ENCODE measurements at places on chromosomes 1 and 21. TPM values are rescaled to one million over a fixed set of nuclear protein-coding genes. Genes with fewer than 3 reads are reported as not detected.
A peak's percentile ranks its signal among the peaks of the same experiment; 100 is the strongest.

TTLL10 gene
- total RNA-seq: 2.5 TPM

SPATA21 gene
- not detected for total RNA-seq

OPTC gene
- total RNA-seq: not detected

DENND2C gene
- 1.1 TPM for total RNA-seq

RNF2 gene
- total RNA-seq: 18.4 TPM

MTMR11 gene
- total RNA-seq: 0.73 TPM

PM20D1 gene
- 1.1 TPM for total RNA-seq

COL11A1 gene
- total RNA-seq: not detected

GRCh38 chr1:38859561-38860453, at the start of gene RRAGC:
RRAGC (minus strand) TSS chr1:38859772; CDS start chr1:38859646, 126 bp downstream.
- DNase-seq: peak; percentile 97

DNA sequence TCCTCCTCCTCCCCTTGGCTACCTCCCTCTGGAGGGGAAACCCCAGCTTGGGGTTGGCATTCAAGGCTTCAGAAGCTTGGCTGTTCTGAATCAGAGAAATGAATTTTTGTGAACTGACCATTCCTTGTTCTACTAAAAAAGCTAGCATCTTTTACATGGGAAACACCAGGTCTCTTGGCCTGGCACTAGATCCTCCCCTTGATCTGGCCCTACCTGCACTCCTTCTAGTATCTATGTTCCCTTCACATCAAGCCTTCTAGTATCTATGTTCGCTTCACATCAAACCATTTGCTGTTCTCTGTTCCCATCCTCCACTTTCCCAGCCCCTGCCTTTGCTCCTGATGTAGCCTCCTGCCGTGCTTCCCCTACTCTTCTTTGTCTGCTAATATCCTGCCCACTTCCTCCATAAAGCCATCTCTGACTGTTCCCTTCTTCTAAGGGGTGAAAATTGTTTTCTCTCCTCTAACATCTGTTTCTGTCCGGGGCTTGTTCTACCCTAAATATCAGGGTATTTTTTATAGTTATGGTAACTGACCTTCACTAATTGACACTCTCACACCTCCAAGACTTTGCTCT, 25.8 kb downstream of the FAM151A start:
- DNase-seq: no peak

GRCh38 chr1:53306168-53306567, 21.7 kb downstream of the LRP8 start:
- no peak for DNase-seq

GRCh38 chr21:42665026-42665425, 11.6 kb downstream of the PDE9A start:
- DNase-seq: no peak

DNA sequence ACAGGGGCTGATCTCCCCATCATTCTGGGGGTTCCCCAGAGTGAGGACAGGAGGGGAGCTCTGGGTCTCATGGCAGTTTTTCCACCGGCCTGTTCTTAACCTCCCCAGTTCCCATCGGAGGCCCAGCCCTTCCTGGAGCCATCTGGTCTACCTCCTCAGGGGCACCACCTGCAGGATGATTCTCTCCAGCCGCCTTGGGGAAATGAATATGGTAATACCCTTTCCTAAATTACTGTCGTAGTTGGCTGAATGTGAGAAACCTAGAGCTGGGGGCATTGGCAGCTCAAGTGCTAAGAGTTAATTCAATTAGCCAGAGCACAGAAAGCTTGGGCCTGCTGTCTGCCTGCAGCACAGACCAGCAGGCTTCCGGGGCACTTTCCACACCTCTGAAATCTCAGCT, 64.9 kb downstream of the TAS1R2 start:
- DNase-seq: no peak

DNA sequence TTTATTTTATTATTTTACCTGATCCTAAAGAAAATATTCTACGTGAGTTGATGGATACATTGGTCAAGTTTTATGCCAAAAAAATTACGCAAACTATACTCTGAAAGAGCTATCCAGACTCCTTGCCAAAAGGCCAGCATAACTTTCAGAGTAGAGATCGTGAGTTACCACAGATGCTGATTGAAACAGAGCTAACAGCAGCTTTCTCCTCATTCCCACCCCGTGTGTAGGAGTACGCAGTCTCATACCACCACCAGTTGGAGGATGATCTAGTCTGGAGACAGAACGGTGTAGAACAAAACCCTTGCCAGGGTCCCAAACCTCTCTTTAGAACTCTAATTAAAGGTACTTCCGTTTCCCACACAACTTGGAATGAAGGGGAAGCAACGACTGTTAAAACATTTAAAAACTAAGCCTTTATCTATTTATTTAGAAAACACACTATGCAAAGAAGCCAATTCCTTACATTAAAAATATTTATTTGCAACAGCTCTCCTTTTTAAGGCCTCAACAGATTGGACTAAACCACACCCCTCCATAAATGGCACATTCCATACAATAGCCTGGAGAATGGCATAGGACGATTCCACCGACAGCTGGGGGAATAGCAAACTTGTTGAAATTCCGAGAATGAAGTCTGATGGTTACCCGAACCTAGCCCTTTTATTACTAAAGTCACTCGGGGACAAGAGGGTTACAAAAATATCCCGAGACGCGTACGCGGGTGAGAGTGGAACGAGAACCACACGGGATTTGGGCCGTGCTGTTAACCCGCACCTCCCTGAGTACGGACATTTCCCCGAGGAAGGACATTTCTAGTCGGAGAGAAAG, 1.4 kb downstream of the NUCKS1 start:
- no peak for DNase-seq

GRCh38 chr21:16767201-16767600, 745.6 kb upstream of the CXADR start:
- DNase-seq: no peak

- no peak for DNase-seq
Observed at GRCh38 chr1:230502306-230502705, 76.2 kb upstream of the PGBD5 start.

GRCh38 chr1:203145321-203146041, 18.0 kb downstream of the ADORA1 start:
- no peak for DNase-seq

- DNase-seq: no peak
Observed at GRCh38 chr1:178664278-178664677, 60.8 kb upstream of the RALGPS2 start.

DNA sequence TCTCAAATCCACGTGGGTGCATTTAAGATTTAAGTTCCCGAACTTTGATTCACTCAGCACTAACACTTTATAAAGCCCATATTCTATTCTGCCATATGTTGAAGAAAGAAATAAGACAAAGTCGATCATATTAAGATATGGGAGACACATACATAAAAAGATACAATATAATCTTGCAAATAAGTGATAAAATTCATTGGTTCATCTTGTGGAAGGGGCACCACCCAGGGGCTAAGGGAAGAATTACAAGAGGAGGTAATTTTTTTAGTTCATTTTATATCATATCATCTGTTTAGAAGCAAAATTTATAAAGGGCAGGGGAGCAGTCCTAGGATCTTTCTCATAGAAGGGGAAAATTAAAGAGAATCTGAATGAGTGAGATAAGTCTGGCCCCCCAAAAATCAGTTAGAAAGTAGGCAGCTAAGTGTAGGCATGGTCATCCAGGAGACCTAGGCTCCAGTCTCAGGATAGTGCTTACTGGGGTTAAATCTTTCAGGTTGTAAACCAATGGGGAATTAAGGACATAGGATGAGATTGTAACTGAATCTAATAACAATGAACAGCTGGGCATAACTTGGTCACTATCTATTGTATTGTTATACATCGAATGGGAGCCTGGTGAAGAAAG, 124.2 kb upstream of the L1TD1 start:
- no peak for DNase-seq

DNA sequence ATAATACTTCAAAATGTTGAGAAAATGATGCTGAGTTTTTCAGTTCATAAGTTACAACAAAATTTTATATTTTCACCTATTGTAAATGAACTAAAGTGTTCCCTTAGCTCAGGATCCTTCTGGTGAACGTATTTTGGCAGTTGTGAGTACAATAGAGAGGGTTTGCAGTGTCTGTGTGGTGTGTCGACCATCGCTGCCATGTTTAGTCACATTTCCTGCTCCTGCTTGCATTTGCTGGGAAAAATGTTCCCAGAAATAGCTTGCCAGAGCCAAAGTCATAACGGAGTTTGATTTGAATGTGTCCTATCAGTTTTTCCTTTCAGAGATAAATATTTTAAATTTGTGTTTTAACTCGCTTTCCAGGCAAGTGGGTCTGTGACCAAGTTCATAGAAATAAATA, 117.1 kb upstream of the COL6A1 start:
- no peak for DNase-seq

- no peak for DNase-seq
Observed at GRCh38 chr1:94247138-94248094, 10.0 kb upstream of the ARHGAP29 start.

GRCh38 chr1:88488237-88488636, 195.8 kb upstream of the PKN2 start:
- DNase-seq: no peak
